ENCODE measurements at places on chromosomes 4 and X.

DNA sequence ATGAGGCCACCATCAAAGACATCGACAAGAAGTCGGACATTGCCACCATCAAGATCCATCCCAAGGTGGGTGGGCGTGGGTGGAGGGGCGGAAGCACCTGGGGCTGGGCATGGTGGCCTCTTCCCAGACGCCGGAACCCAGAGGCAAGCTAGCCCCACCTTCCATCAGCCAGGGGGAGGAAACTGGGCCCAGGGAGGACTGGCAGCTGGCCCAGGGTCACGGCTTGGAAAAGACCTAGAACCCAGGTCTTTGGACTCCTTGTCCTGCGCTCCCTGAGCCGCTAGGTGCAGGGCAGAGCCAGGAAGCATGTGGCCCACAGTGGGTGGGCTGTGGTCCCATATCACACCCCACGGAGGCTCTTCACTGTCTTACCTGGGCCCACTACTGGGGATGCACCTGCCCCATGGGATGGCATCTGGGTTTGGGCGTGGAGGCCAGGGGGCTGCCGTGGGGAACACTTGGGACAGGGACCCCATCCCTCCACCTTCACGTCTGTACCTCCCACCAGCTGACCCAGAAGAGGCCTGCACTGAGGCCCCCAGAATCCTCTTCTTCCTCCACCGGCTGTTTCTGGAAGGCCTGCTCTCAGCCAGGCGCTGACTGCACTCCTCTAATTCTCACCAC lies 17.3 kb downstream of the HTRA3 start:
- DNase-seq, result peak; percentile 38

- peak; percentile 40 for DNase-seq
Measured at GRCh38 chr4:106316773-106317409, 541 bp downstream of the AIMP1 start.

DNA sequence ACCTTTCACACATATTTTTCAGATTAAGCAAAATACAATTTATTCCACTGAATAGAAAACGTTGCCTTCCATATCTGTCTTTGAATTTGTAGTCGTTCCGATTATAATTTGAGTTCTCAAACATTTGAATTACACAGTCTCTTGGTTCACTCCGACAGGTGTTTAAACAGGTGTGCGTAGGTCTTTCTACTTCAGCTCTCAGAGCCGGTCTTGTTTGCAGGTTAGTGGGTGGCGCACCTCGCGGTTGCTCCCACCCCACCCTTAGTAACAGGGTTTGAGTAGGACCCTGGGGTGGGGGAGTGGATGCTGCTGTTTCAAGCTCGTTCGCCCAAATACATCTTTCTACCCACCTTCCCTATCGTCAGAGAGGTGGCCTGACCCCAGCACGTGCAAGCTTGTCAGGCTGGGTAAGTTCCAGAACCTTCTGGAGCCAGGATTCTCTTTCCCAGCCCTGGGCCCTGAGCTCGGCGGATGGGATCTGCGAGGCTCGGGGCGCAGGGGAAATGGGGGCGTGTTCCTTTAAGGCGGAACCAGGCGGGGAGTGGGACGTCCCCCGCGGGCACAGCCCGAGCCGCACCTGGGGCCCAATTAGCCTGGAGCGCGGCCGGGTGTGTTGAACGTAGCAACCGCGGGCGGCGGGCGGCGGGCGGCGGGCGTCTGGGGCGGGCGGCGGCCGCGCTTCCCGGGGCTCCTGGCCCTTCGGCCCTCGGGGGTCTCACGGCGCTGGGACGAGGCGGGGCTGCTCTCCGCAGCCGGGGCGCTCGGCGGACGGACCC lies at the start of gene FAM149A:
FAM149A (plus strand) TSS at position 591 of the 776 bp plus-strand sequence.
- peak; percentile 59 for DNase-seq

DNA sequence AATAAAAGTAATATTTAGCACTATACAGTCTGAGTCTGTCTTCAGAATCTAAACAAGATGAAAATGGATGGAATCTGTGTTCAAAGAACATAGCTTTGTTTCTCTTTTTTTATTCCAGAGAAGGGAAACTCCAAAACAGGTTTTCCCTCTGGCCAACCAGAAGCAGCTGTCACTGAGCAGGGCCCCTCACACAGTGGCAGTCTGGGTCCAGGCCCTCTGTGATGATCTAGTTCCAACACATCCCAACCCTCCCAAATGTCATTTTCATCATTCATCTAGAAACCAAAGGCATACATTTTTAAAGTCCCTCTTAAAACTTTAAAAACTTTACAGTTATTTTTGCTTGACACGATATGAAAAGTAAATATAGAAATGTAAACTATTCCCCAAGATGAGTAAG lies 70.1 kb downstream of the ATP8A1 start:
- no peak for DNase-seq

GRCh38 chrX:10619425-10620046 lies 849 bp downstream of the MID1 start:
- DNase-seq, result no peak

- DNase-seq, result no peak
Measured at GRCh38 chr4:184939978-184940377, 78.3 kb upstream of the HELT start.

DNA sequence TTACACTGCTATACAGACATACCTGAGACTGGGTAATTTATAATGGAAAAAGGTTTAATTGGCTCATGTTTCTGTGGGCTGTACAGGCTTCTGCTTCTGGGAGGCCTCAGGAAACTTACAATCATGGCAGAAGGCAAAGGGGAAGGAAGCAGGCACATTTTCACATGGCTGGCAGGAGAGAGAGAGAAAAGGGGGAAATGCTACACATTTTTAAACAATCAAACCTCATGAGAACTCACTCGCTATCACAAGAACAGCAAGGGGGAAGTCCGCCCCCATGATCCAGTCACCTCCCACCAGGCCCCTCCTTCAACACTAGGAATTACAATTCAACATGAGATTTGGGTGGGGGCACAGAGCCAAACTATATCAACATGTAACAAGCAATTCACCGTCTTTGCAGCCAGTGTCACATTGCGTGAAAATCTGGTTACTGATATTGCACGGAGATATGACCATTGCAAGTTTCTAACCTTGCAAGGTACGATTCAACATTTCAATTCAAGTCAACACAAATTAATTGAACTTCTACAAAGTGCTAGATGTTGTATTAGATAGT lies 61.7 kb upstream of the RELL1 start:
- DNase-seq, result no peak

DNA sequence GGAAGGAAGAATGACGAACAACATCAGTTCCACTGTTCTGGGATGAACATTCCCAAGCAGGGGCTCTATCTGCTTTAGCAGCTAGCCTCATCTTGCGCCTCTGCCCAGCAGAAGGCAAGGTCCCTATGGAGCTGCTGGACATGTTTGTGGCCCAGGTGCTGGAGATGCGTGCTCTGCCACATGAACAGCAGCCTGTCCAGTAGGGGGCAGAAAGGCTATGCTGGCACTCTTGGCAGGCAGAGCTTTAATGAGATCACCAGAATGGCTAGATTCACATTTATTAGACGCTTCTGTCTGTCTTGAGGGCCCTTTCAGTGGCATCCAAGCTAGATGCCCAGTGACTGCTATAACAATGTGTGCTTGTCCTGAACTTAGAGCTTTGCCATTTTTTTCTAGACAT lies 1826.0 kb downstream of the STIM2 start:
- DNase-seq, result no peak

GRCh38 chr4:149645790-149646189 lies 169.9 kb downstream of the IQCM start:
- DNase-seq, result no peak

GRCh38 chr4:121824950-121825349 lies 1.3 kb upstream of the CCNA2 start:
- DNase-seq, result no peak

DNA sequence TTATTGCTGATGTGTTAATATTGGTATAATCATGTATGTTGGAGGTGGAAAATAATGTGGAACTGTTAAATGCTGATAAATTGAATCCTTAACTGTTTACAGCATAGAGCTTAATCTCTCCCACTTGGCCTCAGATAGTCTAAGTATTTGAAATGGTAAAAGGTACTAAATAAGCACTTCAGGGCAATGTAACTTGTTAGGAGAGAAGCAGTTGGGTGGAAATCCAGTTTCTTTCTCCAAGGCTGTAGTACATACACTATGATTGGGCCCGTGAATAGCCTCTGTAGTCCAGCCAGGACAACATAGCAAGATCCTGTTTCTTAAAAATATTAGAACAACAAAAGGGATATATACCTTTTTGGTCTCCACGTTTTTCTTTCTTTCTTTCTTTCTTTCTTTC lies 39.7 kb downstream of the NUDT9 start:
- DNase-seq, result no peak

Data from right forelimb (tissue), 1 donor.